ENCODE measurements at places on chromosomes 6 and 20.

- no peak for DNase-seq
These were observed 357.3 kb upstream of the JARID2 start for GRCh38 chr6:14888575-14889000.

GRCh38 chr20:10521068-10521831 is 86.1 kb downstream of the SLX4IP start:
- peak; percentile 88 for DNase-seq

DNA sequence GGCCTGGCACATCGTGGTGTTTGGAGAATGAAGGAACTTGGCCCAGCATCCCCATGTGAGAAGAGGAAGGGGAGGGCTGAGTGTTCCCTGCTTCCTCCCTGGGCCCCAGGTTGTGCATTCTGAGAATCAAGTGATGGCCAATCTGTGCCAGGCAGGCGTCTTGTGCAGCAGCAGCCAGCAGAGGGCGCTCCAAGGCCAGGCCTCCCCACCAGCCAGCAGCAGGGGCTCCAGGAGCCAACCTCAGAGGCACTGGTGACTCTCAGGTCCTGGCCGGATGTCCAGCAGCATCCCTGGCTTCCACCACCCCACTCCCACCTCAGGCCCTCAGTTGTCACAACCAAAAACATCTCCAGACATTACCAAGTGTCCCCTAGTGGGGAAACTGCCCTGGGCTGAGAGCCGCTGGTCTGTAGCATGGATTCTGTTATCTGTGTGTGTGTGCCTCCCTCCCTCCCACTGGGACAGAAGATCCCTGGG is 192.0 kb downstream of the PREX1 start:
- DNase-seq = peak; percentile 33

DNA sequence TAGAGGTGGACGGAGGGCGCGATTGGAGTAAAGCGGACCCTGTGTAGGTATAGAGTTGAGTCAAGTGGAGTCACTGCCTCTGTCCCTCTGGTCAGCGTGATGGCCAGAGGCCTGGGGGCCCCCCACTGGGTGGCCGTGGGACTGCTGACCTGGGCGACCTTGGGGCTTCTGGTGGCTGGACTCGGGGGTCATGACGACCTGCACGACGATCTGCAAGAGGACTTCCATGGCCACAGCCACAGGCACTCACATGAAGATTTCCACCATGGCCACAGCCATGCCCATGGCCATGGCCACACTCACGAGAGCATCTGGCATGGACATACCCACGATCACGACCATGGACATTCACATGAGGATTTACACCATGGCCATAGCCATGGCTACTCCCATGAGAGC is 479 bp downstream of the SLC39A7 start:
- no peak for DNase-seq

GRCh38 chr6:46325561-46326530 is 155.1 kb upstream of the ENPP5 start:
- DNase-seq = peak; percentile 58

- no peak for DNase-seq
These were observed 5.6 kb downstream of the TCEA2 start for GRCh38 chr20:64068386-64069208.

DNA sequence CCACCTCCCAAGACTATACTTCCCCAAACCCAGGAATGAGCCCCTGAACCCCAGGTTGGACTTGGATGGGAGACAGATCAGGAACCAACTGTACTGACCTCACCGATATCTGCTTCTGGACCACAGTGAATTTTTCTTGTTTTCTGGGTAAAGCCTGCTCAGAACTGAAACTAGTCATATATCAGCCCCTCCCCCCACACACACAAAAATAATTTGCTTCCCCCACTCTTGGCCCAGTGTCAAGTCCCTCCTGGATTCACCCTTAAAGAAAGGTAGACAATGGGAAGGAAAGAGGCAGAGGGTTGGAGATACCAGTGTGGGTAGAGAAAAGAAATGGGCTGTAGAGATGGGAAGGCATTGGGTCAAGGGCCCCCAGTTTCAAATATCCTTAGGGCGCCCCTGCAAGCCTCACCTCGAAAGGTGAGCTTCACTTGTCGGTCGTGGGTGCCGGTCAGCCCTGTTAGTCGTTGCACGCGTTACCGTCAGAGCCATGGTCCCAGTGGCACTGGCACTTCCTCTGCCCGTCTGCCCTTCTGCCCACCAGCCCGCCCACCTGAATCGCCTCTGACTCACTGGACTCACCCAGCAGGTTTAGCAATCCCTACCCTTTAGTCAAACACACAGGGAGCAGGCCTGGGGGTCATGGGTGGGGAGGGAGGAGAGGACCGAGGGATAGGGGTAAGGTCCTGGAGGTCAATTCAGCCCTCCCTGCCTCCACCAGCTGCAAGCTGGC is 8.5 kb upstream of the SPAG4 start:
- peak; percentile 38 for DNase-seq

GRCh38 chr20:57211908-57212533 is 54.4 kb downstream of the BMP7 start:
- no peak for DNase-seq

- DNase-seq = no peak
These were observed 163.7 kb upstream of the THEMIS start for GRCh38 chr6:128064540-128064895.

DNA sequence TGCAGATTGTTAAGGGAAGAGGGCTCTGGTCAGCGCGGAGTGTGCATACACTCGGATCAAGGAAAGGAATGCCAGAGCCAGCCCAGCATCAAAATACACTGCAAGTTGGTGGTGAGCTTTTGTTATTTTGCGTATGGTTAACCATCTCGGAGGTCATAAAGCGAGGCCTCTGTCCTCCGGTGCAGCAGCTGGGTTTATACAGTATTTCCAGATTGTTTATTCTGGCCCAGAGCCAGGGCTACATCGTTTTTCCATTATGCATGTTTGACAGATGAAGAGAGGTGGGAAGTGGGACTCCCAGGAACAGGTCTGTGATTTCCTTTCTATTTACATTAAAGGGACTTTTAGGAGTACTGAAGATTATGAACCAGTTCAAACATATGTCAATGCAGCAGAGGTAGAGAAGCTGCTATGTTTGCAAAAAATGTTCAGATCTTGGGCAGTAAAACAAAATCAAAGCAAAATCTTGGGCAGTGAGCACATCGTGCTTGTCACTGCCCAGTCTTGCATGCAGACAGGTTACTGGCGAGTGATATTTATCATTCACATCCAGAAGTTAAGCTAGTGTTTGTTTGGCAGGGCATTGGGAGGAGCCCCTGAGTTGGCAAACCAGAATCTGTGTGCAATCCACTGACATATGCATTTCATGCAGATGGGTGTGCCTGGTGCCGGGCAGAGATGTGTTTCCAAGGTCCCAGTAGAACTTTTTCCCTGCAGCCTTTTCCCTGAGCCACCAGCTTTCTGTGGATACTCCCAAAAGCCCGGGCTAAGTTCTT is 256.3 kb upstream of the TAB2 start:
- DNase-seq = peak; percentile 91

GRCh38 chr6:15763837-15764236 is 101.0 kb upstream of the DTNBP1 start:
- DNase-seq = peak; percentile 40

DNA sequence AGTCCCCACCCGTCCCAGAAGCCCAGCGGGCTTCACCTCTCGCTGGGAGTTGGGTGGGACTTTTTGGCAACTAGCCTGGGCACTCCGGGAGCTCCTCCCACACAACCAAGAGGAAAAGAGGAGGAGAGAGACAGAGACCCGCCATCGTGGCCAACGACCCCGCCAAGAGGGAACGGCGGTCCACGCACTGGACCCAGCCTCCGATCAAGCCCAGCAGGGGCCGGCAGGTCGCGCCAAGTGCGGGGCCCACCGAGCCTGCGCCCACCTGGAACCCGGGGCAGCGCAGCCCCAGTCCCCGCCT is 3.0 kb upstream of the TMEM14C start:
- no peak for DNase-seq

DNA sequence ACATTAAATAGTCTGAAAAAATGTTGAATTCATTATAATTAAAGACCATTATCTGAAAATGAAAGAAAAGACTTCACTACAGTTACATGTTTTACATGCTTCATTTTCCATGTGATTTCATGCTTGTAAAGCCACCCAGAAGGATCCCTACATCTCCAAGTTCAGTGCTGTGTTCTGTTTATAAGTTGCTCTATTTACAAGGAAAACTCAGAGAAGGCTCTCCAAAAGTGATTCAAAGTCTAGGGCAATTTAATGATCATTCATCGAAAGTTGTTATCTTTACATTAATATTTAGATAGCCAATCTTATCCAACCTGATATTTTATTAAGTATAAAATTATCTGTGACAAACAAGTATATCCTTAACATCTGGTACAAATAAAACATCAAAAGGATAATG is 494.9 kb upstream of the RNF217 start:
- DNase-seq = no peak

DNA sequence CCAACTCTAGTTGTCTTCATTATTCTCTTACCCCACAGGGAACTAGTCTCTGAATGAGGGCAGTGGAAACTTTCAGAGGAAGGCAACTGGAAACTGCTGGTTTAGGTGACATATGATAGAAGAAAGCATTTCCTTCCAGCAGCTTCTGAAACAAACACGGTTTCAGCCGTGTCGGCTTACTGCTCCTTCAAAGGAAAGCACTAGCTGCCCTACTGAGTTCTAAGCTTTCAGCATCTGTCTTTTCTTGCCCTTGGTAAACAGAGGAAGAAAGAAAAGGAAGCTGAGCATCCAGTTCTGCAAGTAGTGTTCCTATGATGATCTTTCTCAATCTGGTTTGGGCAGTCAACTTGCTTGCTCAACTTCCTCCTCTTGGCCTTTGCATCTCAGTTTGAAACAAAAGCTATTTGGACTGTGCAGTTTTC is 117.5 kb upstream of the CEP85L start:
- no peak for DNase-seq

DNA sequence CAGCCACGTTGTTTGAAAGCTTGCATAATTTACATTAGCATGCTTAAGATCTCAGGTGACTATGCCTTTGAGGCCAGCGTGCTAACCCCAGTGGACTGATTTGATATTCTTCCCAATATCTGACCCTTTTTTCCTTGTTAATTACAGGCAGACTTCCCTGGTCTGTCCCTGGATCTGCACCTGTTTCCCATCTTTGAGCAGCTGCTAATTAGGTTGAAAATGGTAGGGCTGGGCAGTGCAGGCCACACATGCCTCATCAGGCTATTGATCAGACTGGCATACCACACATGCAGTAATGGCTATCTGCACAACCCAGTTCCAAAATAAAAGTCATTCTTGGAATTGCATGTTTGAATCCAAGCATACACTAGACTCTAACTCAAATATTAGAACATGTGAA is 164.3 kb upstream of the TFAP2D start:
- no peak for DNase-seq

DNA sequence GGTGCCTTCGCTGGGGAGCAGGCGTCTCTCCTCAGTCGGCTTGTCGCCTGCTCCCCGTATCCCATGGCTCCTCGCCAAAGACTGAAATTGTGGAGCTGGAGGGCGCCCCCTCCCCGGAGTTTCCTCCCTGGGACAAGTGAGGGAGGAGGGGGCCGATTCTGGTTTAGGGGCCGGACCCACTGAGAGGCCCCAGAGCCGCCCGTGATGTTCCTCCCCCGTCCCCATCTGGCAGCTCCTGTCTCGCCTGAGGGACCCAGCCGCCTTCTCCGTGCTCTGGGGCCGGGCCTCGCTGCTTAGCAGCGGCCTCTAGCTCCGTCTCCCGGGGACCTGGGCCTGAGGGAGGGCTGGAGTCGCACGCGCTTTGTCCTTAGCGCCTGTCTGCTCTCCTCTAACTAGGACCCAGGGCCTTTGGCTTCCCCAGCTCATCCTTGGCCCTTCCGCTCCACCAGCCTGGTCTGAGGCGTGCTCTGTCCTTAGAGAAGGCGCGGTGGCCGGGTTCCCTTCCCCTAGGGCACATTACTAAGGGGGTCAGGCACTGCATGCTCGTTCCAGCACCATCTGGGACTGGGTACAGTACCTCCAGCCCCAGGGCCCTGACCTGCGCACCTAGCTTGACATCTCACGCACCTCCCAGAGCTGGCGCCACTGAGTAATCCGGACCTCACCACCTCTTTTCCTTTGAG is 29.7 kb downstream of the SLC12A5 start:
- DNase-seq = no peak

GRCh38 chr6:3940703-3941102 is 91.5 kb downstream of the FAM50B start:
- no peak for DNase-seq

DNA sequence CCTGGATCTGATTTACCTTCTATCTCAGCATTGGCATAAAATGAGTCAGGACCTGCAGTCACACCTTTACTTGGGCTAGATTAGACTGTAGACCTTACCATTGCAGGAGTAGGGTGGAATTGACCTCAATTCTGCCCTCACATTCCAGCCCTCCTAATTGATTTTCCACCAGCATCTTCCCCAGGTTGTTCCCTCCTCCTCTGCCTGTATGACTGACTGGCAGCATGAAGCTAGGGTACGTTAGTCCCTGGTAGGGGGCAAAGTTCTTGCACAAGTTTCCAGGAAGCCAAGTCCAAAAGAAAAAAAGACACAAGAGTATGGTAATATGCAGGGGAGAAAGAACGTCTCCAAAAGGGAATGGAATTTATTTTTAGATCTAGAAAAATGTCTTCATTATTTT is 225.6 kb upstream of the FLRT3 start:
- DNase-seq = no peak

- DNase-seq = no peak
These were observed 5.3 kb downstream of the PTK6 start for GRCh38 chr20:63531686-63532448.

DNA sequence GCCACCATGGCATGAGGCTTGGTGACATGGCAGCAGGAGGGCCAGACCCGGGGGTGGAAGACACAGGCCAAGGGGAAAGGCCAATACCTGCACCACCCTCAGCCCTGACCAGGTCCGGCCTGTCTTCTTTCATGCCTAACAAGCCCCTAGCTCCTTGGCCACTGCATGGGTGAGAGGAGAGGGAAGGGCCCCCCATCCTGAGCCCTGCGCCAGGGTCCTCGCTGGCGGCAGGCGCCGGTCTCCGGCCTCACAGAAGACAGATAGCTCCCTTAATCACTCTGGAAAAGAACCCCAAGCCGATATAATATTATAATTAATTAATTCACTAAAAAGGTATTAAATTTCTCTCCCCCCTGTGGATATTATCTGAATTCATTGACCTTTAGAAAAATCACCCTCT is 41.4 kb downstream of the MDFI start:
- DNase-seq = no peak

- no peak for DNase-seq
These were observed 1.2 kb upstream of the PLN start for GRCh38 chr6:118546880-118547218.

DNA sequence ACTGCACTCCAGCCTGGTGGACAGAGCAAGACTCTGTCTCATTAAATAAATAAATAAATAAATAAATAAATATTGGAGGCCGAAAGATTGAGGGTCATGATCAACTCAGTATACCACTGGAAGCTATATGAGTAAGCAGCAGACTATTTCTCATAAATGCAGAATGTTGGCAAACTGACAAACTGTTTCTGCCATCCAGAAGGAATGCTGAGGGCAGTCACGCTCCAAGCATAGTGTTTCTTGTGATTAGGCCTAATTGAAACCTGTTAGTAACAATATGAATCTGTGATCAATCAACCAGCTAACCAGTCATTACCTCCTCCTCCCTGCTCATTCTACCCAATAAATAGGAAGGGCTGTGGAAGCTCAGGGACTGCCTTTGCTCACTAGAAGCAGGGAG is 15.2 kb upstream of the KCNK15 start:
- no peak for DNase-seq
